ENCODE measurements at places on chromosomes 11 and 22.

GRCh38 chr11:62344210-62344609 is 7.0 kb downstream of the ASRGL1 start:
- DNase-seq, result no peak

DNA sequence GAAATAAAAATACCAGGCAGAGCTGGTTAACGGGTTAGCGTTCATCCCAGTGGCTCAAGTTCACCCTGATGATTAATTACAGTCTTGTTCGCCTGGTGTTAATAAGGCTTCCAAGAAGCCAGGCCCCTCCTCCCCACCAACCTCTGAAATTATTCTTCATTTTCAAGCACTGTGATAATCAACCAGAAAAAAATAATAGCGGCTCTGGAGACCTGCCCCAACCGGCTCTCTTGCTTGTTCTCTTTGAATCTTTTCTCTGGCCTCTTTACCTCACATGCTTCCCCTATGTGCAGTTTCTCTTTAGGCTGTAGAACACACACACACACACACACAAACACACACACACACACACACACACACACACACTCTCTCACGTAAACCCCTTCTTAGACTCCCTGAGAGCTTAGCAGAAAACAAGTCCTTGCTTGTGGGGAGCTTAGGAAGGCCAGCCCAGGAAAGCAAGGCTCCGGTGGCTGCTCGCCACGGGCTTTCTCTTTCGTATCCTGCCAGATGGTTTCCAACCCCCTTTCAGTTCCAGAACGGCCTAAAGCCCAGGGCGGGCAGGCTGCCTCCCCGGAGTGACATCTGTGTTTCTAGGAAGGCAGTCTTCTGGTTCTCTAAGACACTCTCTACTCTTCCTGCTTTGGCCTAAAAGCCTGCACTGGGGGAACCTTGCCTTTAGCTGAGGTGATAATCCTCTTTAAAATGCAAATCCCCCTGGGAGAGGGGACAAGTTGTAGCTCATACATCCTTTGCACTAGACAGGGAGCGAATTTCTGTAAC is 106.4 kb upstream of the SESN3 start:
- peak; percentile 4 for DNase-seq

GRCh38 chr11:16365581-16366228 is 9.4 kb upstream of the SOX6 start:
- no peak for DNase-seq

- no peak for DNase-seq
Observed at GRCh38 chr11:22920939-22921565, 60.8 kb upstream of the CCDC179 start.

DNA sequence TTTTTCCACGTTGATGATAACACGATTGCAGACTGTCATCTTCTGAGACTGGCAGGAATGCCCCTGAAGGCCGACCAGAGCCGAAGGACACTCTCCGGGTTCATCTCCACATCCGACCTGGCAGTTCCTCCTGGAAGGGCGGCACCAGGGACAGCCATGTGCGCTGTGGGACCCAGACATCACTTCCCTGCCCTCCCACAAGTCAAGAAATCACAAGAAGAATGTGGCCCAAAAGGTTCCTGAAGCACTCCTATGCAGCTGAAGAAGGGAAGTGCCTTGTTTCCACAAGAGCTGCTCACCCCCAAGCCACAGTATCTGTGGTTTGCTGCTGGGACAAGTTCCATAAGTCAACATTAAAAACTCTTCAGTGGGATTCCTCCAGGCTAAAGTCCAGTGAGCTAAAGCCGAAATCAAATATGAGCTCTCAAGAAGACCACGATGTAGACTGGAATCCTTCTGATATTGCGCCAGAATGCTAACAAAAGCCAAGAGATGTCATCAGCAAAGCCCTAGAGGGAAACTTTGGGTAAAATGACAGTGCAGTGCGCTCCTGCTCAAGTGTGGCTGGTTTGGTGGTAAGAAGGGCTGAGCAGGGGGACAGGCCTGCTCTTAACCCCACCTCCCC is 21.2 kb downstream of the PACSIN2 start:
- no peak for DNase-seq

DNA sequence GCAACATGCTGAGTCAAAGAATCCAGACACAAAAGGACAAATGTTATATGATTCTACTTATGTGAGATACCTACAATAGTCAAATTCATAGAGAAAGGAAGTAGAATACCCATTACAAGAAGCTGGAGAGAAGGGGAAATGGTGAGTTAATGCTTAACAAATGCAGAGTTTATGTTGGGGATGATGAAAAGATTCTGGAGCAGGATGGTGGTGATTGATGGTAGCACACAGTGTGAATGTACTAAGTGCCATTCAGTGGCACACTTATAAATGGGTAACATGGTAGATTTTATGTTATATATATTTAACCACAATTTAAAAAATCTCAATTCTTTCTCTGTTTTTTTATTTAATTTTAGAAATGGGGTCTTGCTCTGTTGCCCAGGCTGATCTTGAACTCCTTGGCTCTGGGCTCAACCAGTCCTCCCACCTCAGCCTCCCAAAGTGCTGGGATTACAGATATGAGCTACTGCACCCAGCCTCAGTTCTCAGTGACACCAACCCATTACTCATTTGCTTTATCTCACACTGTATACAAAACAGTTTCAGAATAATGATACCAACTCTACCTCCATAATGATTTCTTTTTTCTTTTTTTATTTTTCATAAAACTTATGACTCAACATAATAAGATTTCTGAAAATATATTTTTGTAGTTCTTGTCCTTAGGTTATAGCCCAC is 9.6 kb upstream of the RELA start:
- DNase-seq, result no peak

DNA sequence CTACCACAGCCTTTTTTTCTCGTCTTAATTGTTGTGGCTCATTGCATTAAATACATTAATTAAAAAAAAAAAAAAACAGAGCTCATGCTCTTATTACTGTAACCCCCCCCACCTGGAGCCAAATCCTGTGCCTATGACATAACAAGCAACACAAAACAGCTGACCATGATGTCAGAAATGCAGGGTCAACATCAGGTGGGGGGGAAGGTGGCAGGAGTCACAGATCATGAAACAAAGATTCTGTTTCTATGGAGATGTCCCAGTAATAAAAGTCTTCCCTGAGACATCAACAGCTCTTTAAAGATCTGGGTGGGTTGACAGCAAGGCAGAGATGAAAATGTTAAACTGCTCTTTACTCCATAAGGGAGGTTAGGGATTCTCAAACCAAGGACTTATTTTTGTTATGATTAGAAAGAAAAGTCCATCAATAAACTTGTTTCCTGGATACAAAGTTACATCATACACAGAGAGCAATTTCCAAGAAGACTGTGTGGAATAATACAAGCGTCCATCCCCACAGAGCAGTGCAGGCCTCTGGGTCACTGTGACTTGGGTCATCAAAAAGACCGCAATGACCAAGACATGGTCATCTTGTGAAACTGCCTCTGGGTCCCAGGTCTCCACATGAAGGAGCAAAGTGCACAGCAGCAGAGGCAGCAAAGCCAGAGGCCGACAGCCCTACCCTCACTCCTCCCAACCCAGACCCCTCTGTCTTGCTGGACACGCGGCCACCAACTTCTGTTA is 42.7 kb upstream of the CYP2D6 start:
- DNase-seq, result no peak

DNA sequence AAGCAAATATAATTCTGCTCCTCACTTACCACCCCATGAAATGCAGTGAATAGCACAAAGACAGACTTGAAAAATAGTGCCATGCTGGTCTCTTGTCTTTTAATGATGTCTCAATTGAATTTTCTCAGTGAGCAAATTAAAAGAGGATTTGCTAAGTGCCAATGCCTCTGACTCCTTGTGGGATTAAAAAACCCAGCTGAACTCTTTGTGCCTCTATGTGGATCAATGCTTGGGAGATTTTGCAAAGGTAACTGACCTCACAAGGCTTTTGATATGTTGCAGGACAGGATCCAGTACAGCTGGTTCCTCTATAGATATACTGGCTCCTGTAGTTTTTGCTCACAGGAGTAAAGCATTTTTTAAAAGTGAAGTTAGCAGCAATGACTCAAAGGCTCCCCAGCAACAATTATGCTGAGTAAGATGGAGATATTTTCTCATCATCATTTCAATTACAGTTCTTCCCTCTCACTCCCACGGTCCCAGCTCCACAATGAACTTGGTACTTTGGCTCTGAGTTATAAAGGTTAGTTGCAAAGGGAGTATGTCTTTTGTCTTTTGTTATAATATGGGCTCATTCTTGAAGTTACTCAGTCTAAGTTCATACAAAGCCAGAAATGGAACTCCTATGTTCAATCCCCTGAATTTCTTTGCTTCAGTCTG is 471.5 kb downstream of the LRRC4C start:
- DNase-seq, result no peak

DNA sequence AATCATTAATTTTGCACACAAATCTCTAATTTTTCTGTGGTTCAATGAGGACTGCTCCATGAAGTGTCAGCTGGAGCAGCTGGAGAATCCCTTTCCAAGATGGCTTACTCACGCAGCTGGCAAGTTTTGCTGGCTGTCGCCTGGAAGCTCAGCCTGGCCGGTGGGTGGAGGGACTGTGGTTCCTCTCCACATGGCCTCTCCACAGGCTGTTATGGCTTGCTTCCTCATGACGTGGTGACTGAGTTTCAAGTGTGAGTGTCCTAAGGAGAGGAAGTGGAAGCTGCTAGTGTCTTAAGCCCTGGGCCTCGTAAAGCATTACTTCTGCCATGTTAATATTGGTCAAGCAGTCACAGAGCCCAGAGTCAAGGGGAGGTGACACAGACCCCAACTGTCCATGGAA is 14.0 kb upstream of the NRIP3 start:
- DNase-seq, result no peak

DNA sequence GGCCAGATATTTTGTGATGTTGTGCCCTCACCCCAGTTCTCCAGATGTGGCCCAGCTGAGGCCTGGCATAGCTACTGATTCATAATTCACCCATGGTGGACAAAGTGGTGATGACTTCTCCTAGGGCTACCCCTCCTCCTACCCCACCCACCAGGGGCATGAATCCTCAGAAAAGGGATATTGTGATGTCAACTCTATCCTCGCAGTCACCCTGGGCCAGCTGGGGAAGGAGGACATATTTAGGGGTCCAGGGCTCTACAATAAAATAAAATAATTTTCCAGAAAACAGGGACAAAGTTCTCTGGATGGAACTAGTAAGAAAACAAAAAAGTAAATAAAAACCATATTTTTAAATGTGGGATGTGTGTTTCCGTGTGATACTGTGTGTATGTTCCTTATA is at the start of gene UBQLNL:
Gene UBQLNL (minus strand): TSS at position 101 of the 400 bp plus-strand sequence. CDS start 258 bp downstream, outside the sequence.
- DNase-seq, result no peak

GRCh38 chr11:96156379-96156722 is 186.6 kb downstream of the MAML2 start:
- no peak for DNase-seq

- no peak for DNase-seq
Observed at GRCh38 chr11:103798026-103798425, 238.4 kb upstream of the DDI1 start.

DNA sequence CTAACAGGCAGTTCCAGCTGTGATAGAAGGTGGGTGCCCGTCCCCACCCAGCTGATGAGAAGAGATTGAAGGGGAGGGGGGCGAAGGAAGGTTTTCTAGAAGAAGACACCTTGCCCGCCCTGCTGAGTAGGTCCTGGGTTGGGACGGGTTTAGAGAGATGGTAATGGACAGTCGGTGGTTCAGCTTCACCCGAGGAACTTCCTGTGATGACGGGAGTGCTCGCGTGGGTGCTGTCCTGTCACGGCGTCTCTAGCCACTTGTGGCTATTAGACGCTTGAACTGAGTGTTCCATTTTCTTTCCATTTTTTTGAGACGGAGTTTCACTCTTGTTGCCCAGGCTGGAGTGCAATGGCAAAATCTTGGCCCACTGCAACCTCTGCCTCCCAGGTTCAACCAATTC is 27.6 kb upstream of the MGAT3 start:
- no peak for DNase-seq

- DNase-seq, result no peak
Observed at GRCh38 chr11:70470127-70470526, 71.8 kb downstream of the CTTN start.

DNA sequence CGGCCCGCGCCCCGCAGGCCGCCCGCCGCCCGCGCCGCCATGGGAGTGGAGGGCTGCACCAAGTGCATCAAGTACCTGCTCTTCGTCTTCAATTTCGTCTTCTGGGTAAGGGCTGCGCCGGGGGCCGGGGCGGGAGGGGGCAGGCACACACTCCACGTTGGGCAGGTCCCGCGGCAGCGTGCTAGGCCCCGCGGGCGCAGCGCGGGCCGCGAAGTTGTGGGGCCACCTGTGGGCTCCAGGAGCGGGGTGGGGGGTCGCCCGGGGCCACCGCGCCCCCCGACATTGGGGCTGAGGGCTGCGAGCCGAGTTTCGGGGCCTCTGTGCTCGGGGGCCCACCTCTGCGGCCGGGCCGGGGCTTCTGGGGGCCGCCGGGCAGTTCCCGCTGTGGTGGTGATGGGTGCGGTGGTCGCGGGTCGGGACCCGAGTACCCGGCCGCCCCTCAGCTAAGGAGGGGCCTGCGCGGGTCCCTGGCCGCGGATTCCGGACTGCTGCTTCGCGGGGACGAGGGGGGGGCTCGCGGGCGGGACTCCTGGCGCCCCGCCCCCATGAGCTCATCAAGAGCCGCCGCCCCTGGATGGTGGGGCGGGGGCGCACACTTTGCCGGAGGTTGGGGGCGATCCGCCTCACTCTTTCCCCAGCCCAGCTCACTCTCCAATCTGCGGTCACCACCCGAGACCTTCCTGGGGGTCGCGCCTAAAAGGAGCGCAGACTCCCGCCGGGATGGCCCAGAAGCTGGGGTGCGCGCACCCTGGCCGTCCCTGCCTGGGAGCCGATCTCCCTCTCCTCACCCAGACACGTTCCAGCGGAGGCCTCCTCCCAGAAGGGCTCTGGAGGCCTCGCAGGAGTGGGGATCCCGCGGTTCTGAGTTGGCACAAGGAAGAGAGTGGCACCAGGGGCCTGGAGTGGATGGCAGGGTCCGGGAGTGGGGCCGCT is 667 bp downstream of the CD81 start:
- DNase-seq, result peak; percentile 55

- no peak for DNase-seq
Observed at GRCh38 chr11:111550258-111550657, 9.7 kb downstream of the LAYN start.

- no peak for DNase-seq
Observed at GRCh38 chr11:119782739-119783072, 53.7 kb upstream of the NECTIN1 start.

- peak; percentile 73 for DNase-seq
Observed at GRCh38 chr11:64745521-64746328, 1.8 kb upstream of the RASGRP2 start.

GRCh38 chr11:76752321-76753143 is 30.6 kb upstream of the TSKU start:
- no peak for DNase-seq

GRCh38 chr11:109308551-109308950 is 113.4 kb upstream of the C11orf87 start:
- DNase-seq, result no peak
